ENCODE measurements at places on chromosomes 2 and 18.

DNA sequence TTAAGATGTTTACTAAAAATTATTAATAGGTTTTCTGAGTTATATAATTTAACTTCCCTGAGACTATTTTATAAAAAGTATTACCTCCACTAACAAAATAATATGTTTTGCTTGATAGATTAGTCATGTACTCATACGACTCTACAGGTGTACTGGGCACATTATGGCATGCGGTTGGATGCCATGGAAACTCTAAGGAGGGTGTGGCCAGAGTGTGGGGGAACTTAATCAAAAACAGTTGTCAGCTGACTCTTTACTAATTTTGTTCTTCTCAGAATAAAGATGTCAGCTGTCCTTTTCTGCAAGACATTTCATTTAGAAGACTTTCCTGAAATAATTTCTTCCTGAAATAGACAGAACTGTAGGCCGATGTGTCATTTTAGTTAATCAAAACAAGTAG is 228.3 kb upstream of the SIX3 start:
- DNase-seq = no peak

- DNase-seq = no peak
These were observed 59.8 kb downstream of the CENPO start for GRCh38 chr2:24853046-24853445.

DNA sequence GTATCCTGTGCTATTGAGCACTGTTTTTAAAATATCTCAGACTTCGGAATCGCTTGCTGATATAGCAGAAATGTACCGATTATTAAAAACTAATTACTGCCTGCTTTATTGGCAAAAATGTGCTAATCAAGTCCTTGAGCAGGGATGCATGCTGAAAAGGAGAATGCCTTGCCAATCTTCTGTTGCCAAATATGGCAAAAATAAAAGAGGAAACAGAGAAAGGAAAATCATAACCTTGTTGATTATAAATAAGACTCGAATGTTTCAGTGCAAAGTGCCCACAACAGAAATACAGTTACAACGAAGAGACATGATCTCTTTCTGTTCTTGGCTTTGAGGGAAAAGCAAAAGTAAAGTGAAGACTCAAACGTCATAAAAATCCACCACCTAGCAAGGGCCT is 248.5 kb downstream of the TMEM182 start:
- DNase-seq = no peak

GRCh38 chr2:190858817-190859216 is 21.8 kb upstream of the GLS start:
- DNase-seq = no peak

- DNase-seq = no peak
These were observed 50.6 kb upstream of the NEMP2 start for GRCh38 chr2:190584980-190585661.

- DNase-seq = no peak
These were observed 293.6 kb downstream of the SOX11 start for GRCh38 chr2:5985536-5986385.

DNA sequence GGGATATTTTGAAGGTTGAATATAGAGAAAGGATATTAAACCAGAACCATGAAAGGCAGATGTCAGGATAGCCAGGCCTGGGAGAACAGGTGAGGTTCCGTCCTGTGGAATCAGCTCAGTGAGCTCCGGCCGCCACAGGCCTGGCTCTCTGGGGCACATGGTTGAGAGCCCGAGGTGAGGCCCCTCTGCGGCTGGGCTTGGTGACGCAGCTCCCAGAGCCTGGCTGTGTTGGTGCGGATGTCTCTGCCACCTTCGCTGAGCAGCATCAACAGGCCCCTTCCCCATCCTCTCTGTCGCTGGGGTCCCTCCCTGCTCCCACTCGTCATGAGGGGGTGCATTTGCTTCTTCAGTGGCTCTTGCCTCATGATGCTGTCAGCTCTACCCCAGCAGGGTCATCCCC is 70.7 kb upstream of the PXDN start:
- no peak for DNase-seq
